ENCODE measurements at places on chromosomes 7 and 10.

GRCh38 chr7:52325237-52325636 lies 710.2 kb upstream of the POM121L12 start:
- no peak for DNase-seq

- no peak for DNase-seq
These were observed 314.1 kb upstream of the SP4 start for GRCh38 chr7:21113609-21114415.

GRCh38 chr7:135184254-135184841 lies 13.8 kb upstream of the CYREN start:
- no peak for DNase-seq

DNA sequence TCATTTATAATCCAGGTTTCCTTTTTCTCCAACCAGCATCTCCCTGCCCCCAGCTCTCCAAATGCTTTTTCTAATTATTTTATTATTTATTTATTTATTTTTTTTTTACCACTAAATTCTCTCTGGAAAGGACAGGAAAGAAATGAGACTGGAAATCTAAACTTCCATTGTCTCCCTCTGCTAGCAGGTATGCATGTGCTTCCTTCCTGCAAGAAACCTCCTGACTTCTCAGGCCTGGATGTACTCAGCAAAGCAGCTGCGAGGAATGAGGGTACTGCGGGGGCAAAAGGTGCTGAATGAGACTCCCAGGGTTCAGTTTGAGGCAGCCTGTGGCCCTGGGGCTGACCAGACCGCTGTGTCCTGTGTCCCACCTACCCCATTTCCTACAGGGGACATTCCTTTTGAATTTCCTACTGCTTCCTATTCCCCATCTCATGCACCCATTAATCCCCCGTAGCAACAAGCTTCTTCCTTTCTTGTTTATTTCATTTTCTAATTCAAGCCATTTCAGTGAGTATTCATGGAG lies 324.6 kb upstream of the IGFBP3 start:
- no peak for DNase-seq

DNA sequence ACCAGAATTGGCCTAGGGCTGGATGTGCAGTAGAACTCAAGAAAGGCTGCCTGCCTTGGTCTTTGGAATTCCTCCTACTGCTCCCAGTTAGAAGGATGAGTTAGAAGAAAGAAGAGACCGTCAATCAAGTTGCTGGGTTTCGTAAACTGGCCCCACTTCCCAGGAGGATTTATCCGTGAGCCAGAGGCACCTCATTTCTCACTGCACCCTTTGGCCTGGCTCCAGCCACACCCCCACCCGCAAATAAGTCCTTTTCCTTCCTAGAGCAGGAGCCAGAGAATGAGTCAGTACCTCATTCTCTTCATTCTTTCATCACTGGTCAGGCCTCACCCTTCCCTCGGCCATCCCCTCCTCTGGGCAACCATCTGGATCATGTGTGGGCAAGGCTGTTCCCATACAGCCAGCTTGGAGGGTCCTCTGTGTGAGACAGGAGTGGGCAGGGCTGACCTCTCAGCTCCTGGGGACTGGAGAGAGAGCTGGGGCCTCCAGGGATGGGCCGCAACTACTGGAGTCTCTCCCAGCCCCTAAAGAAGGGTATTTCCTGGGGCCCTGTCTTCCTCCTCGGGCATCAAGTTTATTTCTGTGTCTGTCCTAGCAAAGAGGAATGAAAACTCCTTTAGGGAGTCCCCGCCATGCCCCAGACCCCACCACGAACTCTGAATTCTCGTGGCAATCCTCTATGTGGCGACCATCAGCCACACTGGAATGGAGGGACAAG lies 87.2 kb upstream of the DUSP5 start:
- DNase-seq, result no peak
